ENCODE measurements at places on chromosomes 5 and 9. TPM values are rescaled to one million over a fixed set of nuclear protein-coding genes. Genes with fewer than 3 reads are reported as not detected.
A peak's percentile ranks its signal among the peaks of the same experiment; 100 is the strongest.

The ZCCHC7 gene
- 30.5 TPM for total RNA-seq

The TGFBR1 gene
- 101 TPM for total RNA-seq

GRCh38 chr9:108351571-108351970 is 504.2 kb downstream of the ACTL7B start:
- H3K4me1 ChIP-seq = no peaks in the 10 kb centered on the region
- no peak overlapping the region for H3K27ac ChIP-seq
- DNase-seq = no peak
- no peaks in the 10 kb centered on the region for H3K27me3 ChIP-seq
- H3K4me3 ChIP-seq = no peak overlapping the region

- no peak for DNase-seq
- H3K4me1 ChIP-seq = no peaks in the 10 kb centered on the region
- no peaks in the 10 kb centered on the region for H3K27me3 ChIP-seq
- H3K27ac ChIP-seq = no peak overlapping the region
- no peaks in the 10 kb centered on the region for H3K36me3 ChIP-seq
- no peak overlapping the region for H3K4me3 ChIP-seq
Measured at GRCh38 chr5:121432-121831, 29.5 kb downstream of the PLEKHG4B start.

DNA sequence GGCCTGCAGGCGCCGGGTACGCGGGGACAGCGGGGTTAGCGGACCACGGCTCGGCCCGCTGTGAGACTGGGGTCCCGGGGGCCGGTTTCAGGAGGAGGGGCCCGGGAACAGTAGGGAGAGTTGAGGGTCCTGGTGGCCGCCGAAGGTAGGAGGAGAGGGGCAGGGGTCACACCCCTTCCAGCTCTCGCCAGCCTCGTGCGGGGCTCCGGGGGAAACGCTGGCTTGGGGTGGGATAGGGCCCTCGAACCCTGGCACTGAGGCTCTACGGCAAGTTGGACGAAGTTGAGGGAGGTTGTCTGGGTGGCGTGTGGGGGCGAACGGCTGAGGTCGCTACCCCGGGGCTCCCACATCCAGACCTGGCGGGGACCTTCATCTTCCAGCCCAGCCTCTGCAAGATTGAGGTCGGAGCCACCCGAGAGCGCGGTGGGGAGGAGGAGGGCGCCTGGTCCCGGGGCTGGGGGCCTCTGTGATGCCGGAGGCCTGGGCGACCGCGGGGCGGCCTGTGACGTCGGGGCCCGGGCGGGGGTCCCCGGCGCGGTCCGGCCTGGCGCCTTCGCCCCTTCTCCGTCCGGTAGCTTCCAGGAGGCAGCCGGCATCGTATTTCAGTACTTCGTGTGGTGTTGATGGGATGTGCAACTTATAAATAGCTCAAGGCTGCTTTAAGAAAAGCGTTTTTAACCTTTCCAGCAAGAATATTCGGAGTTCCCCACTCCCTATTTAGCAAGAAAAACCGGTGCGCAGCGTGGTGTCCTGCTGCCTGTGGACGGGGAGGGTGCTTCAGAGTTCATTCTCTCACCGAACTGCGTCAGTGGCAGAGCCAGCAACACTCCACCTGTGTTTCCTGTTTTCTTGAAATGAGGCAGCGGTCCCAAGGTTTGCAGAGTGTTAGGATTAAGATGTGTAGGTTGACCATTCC is 902 bp downstream of the HABP4 start:
- H3K4me1 ChIP-seq = no peaks in the 10 kb centered on the region
- DNase-seq = peak; percentile 77
- no peaks in the 10 kb centered on the region for H3K36me3 ChIP-seq
- peak overlapping the region; percentile 94 for H3K4me3 ChIP-seq
- H3K27ac ChIP-seq = peak overlapping the region; percentile 99

DNA sequence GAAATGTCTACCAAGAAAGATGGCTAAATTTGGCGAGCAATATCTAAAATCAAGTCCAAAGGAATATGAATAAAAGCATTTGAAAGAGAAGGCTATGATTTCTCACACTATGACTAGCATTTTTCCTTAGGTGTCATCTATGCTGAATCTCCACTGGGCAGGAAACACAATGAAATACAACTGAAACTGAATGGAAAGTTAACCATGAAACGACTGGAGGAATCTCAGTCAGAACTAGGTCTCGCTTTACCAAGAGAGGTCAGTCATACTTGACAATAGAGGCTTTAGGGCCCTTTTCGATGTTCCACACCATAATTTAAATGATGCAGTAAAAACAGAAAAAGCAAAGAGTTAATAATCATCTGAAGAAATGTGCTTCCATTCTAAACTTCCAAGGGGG is 339.0 kb downstream of the PDE4D start:
- H3K4me1 ChIP-seq = no peaks in the 10 kb centered on the region
- H3K27ac ChIP-seq = no peak overlapping the region
- H3K4me3 ChIP-seq = no peak overlapping the region
- no peak for DNase-seq
- H3K36me3 ChIP-seq = no peaks in the 10 kb centered on the region
- no peaks in the 10 kb centered on the region for H3K27me3 ChIP-seq

DNA sequence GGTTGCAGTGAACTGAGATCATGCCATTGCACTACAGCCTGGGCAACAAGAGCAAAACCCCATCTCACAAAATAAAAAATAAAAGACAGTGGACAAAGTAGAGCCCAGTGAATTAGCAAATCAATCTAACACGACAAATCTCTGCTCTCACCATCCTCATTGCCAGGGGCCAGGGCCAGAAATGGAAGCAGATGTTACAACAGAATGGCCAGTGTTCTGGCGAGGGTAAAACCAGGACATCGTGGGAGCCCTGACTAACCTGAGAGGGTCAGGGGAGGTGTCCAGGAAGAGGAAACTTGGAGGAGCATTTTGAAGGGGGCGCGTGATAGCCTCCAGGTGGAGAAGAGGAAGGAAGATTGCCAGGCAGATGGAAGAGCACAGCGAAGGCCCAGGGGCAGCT is 58.4 kb downstream of the NEURL1B start:
- DNase-seq = no peak
- H3K36me3 ChIP-seq = no peaks in the 10 kb centered on the region
- H3K4me3 ChIP-seq = no peak overlapping the region
- H3K27ac ChIP-seq = no peak overlapping the region
- H3K27me3 ChIP-seq = no peaks in the 10 kb centered on the region

Measured in aorta (tissue), 5 donors.